ENCODE measurements at places on chromosomes 16 and 17.

DNA sequence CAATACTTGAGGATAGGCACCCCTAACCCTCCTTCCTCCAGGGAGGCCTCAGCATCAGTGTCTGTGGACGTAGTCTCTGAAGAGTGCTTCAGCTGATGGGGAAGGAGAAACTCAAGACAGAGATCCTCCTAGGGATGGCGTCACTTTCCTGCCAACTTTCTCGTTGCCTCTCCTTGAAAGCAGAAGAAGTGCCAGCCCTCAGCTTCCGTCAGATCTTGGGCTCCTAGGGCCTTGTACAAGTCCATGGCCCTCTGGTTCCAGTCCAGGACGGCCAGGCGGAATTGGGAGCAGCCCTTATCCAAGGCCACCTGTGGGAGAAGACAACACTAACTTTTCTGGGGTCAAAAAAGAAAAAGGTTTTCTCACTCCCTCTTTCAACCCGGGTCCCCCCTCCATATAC, 1.3 kb downstream of the SAT2 start:
- no peaks in the 10 kb centered on the region for H3K4me1 ChIP-seq
- peak; percentile 69 for DNase-seq
- no peak overlapping the region for H3K4me3 ChIP-seq
- H3K27me3 ChIP-seq = no peaks in the 10 kb centered on the region

- peaks cover 27% of the 10 kb centered on the region for H3K27me3 ChIP-seq
- peak overlapping the region; percentile 42 for H3K4me3 ChIP-seq
- H3K4me1 ChIP-seq = peaks cover 13% of the 10 kb centered on the region
- H3K27ac ChIP-seq = no peak overlapping the region
- no peaks in the 10 kb centered on the region for H3K36me3 ChIP-seq
These were observed 27.9 kb upstream of the DBNDD1 start for GRCh38 chr16:90046971-90047713.

DNA sequence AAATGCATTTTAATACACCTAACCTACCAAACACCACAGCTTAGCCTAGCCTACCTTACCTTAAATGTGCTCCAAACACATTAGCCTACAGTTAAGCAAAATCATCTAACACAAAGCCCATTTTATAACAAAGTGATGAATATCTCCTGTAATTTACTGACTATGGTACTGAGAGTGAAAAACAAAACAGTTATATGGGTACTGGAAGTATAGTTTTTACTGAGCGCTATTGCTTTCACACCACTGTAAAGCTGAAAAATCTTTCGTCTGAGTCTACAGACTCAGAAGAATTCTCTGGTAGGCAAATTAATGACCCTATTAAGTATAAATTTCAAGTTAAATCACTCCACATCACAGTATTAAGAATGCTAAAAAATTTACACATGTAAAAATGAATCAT, 3.5 kb downstream of the GRB2 start:
- DNase-seq = no peak
- H3K36me3 ChIP-seq = no peaks in the 10 kb centered on the region
- H3K27ac ChIP-seq = no peak overlapping the region
- peaks cover 49% of the 10 kb centered on the region for H3K4me1 ChIP-seq

- no peak for DNase-seq
- no peaks in the 10 kb centered on the region for H3K27me3 ChIP-seq
- H3K36me3 ChIP-seq = no peaks in the 10 kb centered on the region
- peaks cover 47% of the 10 kb centered on the region for H3K4me1 ChIP-seq
- peak overlapping the region; percentile 90 for H3K27ac ChIP-seq
These were observed 1.5 kb downstream of the N4BP1 start for GRCh38 chr16:48608452-48608851.

GRCh38 chr17:50095626-50096037, 481 bp downstream of the PDK2 start:
- no peak for DNase-seq
- H3K27ac ChIP-seq = peak overlapping the region; percentile 96
- no peaks in the 10 kb centered on the region for H3K27me3 ChIP-seq
- peaks cover 44% of the 10 kb centered on the region for H3K4me1 ChIP-seq
- H3K4me3 ChIP-seq = peak overlapping the region; percentile 89

DNA sequence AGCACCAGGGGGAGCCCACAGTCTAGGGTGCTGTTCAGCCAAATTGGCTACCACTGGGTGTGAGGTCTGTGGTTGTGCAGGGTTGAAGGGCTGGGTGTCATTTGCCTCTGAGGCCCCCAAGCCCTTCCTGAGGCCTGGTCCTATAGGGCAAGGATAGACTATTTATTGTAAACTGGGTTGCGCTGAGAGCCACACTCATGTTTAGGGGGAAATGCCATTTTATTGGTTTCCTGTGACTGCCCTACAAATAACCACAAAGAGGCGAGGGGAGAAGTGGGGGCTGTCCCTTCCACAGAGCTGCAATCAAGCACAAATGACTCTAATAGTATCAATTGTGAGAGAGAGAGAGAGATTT, 3.6 kb upstream of the ZCCHC14 start:
- no peaks in the 10 kb centered on the region for H3K27me3 ChIP-seq
- peaks cover 8% of the 10 kb centered on the region for H3K4me1 ChIP-seq
- H3K27ac ChIP-seq = no peak overlapping the region
- H3K36me3 ChIP-seq = no peaks in the 10 kb centered on the region
- no peak for DNase-seq

DNA sequence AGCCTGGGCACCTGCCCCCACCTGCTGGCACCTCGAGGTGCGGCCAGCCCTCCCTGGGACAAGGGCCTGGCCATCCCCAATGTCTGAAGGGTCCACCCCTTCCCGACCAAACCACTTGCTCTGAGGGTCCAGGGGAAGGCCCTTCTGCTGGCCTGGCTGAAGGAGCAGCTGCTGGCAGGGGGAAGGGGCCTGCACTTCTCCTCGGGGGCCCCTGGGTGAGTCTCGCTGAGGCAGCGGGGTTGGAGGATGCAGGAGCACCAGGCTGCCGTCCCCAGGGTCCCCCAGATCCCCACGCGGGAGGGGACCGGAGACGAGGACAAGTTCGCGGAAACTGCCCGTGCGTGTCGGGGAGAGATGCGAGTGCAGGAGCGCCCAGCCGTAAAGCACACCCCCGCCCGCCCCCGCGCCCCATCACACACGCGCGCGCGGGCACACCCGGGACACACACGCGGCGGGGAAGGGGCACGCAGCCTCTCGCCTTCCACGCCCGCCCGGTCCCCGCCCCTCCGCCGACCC, 725 bp upstream of the CACNA1H start:
- peaks cover 17% of the 10 kb centered on the region for H3K27me3 ChIP-seq
- peak overlapping the region; percentile 49 for H3K27ac ChIP-seq
- peak overlapping the region; percentile 71 for H3K4me3 ChIP-seq
- no peak for DNase-seq
- H3K36me3 ChIP-seq = no peaks in the 10 kb centered on the region

GRCh38 chr16:57167953-57168352, 17.9 kb downstream of the PSME3IP1 start:
- DNase-seq = no peak
- no peak overlapping the region for H3K4me3 ChIP-seq
- peaks cover 81% of the 10 kb centered on the region for H3K36me3 ChIP-seq
- no peaks in the 10 kb centered on the region for H3K4me1 ChIP-seq

DNA sequence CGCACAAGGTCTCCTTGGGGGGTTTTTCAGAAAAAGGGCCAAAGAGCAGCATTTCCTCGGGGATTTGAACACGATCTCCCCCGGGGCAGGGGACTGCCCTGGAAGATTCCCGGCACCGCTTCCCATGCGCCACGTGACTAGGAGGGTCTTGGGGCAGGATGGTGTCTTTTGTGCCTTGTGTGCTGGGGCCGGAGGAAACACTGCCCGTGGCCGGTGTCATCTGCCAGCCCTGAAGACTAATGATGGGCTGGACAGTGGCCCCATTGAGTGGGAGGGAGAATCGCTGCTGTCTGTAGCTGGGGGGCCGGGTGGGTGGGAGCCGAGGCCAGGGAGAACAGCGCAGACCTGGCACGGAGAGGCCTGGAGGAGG, 315.1 kb downstream of the SEC14L1 start:
- H3K27me3 ChIP-seq = no peaks in the 10 kb centered on the region
- H3K36me3 ChIP-seq = no peaks in the 10 kb centered on the region
- H3K27ac ChIP-seq = no peak overlapping the region
- H3K4me1 ChIP-seq = peaks cover 85% of the 10 kb centered on the region

- no peaks in the 10 kb centered on the region for H3K36me3 ChIP-seq
- H3K4me3 ChIP-seq = no peak overlapping the region
- no peak for DNase-seq
- peaks cover 8% of the 10 kb centered on the region for H3K4me1 ChIP-seq
- H3K27me3 ChIP-seq = no peaks in the 10 kb centered on the region
- H3K27ac ChIP-seq = no peak overlapping the region
These were observed 74.0 kb downstream of the TANC2 start for GRCh38 chr17:63039899-63040602.

DNA sequence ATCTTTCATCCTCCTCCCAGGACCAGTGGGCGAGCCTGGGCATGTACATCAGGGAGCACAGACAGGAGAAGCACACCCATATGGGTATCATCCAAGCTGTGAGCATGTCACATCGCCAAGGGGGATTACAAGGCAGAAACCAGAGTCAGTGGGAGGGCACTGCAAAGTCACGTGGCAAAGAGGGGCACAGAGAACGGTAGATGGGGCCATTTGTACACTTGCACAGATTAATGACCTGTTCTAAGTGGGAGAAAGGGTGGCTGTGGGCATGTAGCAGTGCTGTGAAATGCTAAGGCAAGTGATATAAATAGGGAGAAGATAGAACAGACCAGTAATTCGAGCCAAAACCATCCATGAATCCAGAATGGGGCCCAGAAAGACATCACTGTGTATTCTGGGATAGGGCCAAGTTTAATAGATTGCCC, 265.0 kb downstream of the CPPED1 start:
- H3K27me3 ChIP-seq = no peaks in the 10 kb centered on the region
- H3K27ac ChIP-seq = no peak overlapping the region
- peaks cover 21% of the 10 kb centered on the region for H3K4me1 ChIP-seq
- no peak overlapping the region for H3K4me3 ChIP-seq

GRCh38 chr17:11264183-11264871, 23.3 kb downstream of the SHISA6 start:
- no peaks in the 10 kb centered on the region for H3K36me3 ChIP-seq
- no peaks in the 10 kb centered on the region for H3K4me1 ChIP-seq
- H3K27me3 ChIP-seq = no peaks in the 10 kb centered on the region
- H3K27ac ChIP-seq = no peak overlapping the region

- H3K27ac ChIP-seq = no peak overlapping the region
- DNase-seq = no peak
- no peaks in the 10 kb centered on the region for H3K36me3 ChIP-seq
- no peaks in the 10 kb centered on the region for H3K27me3 ChIP-seq
- H3K4me3 ChIP-seq = no peak overlapping the region
These were observed 488.5 kb upstream of the SOX9 start for GRCh38 chr17:71632328-71632727.

DNA sequence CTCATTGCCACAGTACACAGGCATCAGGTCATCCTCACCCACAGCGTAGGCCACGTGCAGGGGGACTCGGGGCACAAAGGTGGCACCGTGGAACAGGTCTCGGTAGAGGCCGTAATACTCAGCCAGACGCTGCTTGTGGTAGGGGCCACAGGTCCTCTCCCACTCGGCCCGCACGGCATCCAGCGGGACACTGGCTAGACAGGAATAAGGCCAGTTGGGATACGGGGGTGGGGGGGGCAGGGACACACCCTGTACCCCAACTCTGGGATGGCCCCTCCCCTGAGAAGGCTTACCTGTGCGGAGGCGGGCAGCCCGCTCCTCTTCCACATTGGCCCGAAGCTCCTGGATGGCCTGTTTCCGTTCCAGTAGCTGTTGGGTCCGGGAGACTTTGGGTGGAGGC, 3.0 kb downstream of the MRPL38 start:
- H3K36me3 ChIP-seq = peaks cover 22% of the 10 kb centered on the region
- peaks cover 22% of the 10 kb centered on the region for H3K4me1 ChIP-seq

DNA sequence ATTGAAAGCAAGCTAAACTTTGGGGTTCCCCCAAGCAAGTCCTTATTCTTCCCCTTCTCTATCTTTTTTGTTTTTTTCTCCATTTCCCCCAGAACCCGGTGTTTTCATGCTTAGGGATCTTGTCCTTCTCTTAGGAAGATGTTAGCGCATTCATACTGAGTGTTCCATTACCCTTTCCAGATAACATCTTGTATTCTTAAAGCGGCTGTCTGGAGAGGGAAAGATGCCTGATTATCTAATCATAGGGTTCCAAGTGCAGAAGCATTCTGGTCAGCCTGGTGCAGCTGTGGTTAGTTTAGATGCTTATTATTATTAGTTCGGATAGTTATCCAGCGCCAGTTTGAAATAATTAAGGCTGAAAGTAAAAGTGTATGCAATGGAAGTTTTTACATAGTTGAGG, 2.0 kb downstream of the TOM1L1 start:
- DNase-seq = no peak
- H3K36me3 ChIP-seq = peaks cover 4% of the 10 kb centered on the region
- peak overlapping the region; percentile 11 for H3K27ac ChIP-seq
- H3K27me3 ChIP-seq = no peaks in the 10 kb centered on the region
- H3K4me3 ChIP-seq = no peak overlapping the region

DNA sequence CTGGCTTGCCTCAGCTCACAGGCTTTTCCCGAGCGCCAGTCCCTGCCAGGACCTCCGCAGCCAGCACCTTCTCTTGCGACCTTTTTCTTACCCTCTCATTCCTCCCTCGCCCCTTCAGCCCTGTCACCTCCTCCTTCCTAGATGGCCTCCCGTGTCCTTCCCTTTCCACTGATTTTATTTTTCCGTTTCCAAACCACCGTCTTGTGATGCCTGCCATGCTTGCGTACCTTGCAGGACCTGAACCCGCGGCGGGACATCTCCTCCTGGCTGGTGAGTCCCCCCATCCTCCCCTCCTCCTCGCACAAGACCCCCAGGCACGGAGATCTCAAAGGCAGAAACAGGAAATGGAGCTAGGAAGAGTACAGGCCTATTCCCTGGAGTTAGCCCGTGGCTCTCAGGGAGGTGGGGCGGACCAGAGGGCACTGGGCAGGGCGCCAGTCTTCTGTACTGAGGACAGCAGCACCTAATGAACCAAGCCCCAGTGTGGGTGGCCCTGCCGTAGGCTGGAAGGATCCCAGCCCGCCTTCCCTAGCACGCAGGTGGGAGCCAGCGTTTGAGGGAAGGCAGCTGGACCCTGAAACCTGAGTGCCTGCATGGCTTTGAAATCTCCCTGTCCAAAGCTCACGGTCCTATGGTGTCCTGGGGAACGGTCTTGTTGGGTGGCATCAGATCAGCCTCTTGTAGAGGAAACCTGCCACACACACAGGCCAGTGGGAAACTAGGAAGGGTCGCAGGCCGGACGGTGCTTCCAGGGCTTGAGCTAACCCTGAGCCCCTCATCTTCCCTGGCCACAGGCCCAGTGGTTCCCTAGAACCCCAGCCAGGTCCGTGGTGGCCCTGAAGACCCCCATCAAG, 612 bp downstream of the CISD3 start:
- H3K27me3 ChIP-seq = no peaks in the 10 kb centered on the region
- peak; percentile 65 for DNase-seq
- no peaks in the 10 kb centered on the region for H3K4me1 ChIP-seq
- peak overlapping the region; percentile 79 for H3K4me3 ChIP-seq
- H3K27ac ChIP-seq = peak overlapping the region; percentile 86

All from tibial artery (tissue), 4 donors.